ENCODE measurements at places on chromosomes 4 and X.
A peak's percentile ranks its signal among the peaks of the same experiment; 100 is the strongest.

DNA sequence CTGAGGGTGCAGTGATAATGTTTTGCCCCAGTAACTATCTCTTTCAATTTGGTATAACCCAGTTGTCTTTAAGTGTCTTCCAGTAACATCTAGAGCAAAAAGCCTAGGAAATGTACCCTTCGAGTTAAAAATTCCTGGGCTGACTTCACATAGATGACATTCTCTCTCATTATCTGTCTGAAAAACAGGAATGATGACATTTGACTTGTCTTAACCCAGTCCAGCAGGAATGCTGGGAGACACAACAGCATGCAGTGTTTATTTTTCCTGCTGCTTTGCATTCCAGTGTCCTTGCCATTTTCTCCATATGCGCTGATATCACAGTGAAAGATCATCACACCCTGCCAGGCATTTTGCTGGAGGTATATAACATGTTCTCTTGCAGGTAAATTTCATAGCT, 130.0 kb downstream of the SOWAHB start:
- DNase-seq, result no peak

DNA sequence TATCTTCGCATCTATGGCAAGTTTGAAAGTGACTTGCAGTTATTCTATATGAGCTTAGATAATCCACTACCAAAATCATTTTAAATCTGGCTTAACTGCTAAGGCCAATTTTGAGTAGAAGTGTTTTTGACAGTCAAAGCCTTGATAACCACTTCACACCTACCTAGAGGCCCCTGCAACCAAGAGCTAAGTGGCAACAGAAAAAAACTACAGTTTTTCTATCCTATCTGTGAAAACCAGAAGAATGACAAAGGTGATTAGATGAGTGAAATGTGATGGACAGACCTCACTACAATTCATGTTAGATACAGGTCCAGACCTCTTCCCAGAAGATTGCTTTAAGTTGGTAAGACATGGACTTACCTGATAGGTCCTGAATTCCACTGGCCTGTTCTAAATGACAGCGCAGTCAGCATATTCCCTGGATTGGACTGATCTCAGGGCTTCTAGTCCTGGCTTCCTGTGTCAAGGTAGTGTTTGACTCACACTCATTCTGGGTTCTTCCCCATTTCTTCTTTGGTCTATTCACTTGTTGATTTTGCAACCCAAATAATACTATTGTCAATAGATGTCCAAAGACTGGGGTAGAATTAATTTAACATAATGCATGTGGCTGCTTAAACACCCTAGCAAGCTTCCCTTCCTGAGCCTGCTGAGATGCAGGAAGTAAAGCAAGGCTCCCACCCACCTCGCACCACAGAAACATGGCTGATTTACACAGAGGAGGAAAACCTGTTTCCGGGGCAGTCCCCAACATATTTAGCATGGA, 65.1 kb downstream of the PPP3CA start:
- DNase-seq, result peak; percentile 26

DNA sequence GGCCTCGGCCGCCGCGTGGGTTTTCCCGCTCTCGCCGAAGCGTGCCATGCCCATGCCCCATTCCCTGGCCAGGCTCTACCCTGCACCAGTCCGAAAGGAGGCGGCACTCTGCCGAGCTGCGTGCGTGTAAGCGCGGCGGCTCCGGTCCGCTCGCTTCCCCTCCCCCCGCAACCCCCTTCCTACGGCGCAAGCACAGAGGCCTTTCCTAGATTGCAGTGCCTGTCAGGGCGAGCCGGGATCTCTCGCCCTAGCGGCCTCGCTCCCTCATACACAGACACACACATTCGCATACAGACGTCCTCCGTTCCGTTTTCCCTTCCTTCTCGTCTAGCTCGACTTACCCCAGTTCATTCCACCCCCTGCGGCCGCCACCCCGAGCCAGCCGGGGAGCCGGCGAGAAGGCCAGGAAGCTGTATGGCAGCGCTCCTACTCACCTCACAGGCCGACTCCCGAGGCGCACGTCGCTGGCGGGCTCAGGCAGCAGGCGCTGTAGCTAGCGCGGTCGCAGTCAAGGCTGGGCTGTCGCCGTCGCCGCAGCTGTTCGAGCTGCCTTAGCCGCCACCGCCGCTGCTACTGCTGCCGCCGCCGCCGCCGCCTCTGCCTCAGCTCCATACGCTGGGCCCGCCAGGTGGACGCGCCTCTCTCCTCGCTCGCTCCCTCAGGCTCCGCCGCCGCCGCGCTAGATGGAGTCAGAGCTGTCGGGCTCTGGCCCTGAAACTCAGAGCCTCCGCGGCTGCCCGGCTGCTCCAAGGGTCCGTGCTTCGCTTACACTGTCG, 615 bp downstream of the NEXMIF start:
- DNase-seq, result peak; percentile 52

- no peak for DNase-seq
Observed at GRCh38 chr4:102551958-102552565, 50.9 kb downstream of the NFKB1 start.

DNA sequence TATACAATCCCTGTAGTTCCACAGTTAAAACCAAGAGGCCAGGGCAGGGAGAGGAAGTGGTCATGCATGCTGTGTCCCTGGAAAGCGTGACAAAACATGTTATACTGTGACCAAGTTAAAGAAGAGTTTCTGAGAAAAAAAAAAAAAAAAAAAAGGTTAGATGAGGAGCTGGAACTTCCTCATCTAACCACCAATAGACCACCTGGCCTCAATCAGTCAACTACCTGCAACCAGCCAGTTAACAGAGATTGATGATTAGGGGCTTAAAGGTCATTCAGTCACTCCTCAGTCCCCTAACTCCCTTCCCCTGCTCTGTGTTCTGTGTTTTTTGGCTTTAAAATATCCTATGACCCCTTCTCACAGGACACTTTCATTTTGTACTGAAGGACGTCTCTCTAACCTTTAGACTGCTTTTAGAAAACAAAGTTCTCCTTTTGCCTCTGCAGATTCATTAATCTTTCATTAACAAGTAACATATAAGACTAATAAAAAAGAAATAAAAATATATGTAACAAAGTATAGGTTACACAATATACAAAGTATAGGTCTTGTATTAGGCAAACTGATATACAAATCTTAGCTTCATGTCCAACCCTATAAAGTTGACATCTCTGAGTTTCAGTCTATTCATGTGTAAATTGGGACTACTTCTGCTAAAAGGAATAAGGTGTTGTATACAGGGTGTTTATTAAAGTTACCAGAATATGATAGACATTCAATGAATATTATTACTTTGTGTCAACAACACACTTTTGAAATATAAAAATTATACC, 179.1 kb upstream of the NDST4 start:
- DNase-seq, result no peak

GRCh38 chrX:135324463-135324862, 15.2 kb downstream of the ETDC start:
- DNase-seq, result no peak

DNA sequence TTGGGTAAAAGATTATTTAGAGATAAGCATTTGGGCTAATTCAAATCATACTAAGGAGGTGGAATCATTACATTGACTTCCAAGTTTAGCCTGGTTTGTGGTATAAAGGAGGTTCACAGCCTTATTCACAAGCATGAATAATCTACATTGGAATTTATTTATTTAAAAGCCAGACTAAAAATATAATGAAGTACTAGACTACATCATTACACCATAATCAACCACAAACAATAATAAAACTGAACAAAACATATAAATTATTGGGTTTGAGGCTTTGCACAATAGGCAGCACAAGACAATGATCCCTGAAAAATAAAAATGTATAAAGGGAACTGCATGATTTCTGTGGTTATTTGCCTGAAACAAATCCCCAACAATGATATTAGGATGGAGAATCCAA, 314.0 kb downstream of the GBA3 start:
- DNase-seq, result no peak

DNA sequence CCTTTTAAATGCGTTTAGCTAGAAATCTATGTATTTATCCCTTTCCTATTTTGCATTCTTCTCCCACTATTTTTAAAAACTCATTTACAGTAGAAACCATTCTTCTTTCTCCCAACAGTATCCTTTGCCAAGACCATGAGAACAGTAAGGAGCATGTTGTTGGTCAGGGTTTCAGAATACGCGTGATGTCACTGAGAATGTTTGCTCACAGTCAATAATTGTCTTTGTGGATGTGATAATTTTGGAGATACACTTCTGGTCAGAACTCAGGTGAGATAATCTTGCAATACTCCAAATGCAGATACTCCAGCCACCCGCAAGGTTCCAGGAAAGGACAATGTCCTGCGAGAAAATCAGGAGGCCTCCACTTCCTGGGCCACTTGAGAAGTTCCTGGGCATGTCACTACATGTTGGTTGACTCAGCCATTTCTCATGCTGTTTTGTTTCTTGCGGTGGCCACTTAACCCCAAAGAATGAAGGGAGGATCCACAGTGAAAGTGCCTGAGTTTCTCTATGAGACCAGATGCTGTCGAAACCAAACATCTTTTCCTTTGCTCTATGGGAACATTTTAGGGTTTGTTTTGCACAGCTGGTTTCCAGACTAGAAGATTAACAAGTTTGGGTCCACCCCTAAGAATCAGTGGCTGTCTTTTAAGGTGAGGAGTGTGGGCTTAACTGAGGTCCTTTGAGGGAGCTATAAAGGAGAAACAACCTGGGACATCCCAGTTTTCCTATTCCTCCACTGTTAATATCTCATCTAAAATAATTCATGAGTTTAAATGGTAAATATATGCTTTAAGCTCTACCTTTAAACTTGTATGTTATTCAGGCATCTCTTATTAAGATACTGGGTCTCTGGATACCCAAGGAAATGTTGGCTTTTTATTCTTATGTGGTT, 116.0 kb downstream of the SOWAHB start:
- DNase-seq, result peak; percentile 28

- no peak for DNase-seq
Observed at GRCh38 chr4:157291071-157291470, 70.5 kb downstream of the GRIA2 start.

DNA sequence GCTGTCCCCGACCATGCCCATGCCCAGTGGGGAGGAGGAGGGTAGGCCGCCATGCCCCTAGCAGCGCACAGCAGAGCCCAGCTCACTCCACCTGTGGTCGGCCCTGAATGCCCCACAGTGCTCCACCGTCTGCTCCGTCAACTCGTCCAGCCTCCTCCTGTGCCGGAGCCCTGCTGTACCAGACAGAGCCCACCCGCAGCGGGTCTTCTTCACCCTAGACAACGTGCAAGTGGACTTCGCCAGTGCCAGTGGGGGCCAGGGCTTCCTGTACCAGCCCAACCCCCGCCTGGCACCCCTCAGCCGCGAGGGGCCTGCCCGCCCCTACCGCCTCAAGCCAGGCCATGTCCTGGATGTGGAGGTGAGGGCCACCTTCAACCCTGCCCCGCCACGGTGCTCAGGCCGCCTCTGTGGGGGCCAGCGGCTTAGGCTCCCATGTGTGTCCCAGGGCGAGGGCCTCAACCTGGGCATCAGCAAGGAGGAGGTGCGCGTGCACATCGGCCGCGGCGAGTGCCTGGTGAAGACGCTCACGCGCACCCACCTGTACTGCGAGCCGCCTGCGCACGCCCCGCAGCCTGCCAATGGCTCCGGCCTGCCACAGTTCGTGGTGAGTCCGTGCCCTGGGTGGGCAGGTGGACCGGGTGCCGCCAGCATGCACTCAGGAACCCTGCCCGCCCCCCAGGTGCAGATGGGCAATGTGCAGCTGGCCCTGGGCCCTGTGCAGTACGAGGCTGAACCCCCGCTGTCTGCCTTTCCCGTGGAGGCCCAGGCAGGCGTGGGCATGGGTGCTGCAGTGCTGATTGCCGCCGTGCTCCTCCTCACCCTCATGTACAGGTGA, 6.9 kb upstream of the SRPK3 start:
- DNase-seq, result peak; percentile 3

DNA sequence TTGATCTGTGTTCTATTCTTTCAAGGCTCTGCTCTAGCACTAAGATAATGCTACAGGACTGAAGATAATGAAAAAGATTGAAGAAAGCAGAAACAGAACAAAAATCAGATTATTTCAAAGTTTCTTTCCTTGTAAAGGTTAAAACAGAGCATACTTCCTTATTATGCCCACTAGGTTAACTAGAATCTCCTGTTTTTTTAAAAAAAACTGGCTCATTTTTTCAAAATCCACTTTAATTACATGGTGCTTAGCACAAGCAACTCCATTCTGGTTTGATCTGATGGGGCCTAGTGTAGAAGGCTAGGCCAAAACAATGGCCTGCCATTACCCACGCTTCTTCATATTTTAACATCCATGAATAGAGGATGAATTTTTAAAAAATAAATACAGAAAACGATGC, 1.2 kb upstream of the UBA6 start:
- no peak for DNase-seq

DNA sequence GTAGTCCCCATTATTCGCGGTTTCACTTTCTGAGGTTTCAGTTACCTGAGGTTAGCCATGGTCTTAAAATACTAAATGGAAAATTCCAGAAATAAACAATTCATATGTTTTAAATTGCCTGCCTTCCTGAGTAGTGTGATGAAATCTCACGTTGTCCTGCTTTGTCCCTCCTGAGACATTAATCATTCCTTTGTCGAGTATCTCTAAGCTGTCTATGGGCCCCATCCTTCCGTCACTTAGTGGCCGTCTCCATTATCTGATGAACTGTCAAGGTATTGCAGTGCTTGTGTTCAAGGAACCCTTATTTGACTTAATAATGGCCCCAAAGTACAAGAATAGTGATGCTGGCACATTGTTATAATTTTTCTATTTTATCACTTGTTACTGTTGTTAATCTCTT, 94.8 kb downstream of the ADGRL3 start:
- DNase-seq, result no peak

DNA sequence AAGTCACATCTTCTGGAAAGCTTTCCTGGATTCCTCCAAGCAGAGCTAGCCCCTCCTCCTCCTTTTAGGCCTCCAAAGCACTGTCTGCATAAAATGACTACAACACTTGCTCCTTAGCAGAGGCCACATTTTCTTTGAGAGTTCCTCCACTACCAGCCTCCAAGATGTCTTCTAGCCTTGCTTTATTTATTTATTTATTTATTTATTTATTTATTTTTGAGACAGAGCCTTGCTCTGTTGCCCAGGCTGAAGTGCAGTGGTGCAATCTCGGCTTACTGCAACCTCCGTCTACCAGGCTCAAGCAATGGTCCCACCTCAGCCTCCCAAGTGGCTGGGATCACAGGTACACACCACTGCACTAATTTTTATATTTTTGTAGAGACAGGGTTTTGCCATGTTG, 4.6 kb upstream of the GPC4 start:
- no peak for DNase-seq

- DNase-seq, result no peak
Observed at GRCh38 chr4:94588896-94589693, 137.4 kb downstream of the PDLIM5 start.

GRCh38 chr4:53695540-53696463, 104.5 kb upstream of the LNX1 start:
- DNase-seq, result no peak

DNA sequence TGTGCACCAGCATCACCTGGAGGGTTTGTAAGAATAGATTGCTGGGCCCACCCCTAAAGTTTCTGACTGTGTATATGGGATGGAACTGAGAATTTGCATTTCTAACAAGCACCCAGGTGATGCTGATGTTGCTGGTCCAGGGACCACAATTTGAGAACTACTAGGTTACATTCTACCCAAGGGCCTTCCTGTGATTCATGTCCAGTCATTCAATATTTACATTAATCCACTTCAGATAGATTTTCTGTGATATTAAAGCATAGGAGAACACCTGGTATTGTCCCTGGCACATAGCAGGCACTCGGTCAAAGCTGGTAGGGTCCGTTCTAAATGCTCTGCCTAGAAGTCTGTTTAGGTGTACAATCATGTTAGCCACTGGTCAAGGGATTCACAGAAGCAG, 19.5 kb upstream of the XPNPEP2 start:
- DNase-seq, result no peak

All from iPS-NIHi11 (cell line).